Memory B cell (primary cell): ENCODE measurements at places on chromosomes 1 and 21.

DNA sequence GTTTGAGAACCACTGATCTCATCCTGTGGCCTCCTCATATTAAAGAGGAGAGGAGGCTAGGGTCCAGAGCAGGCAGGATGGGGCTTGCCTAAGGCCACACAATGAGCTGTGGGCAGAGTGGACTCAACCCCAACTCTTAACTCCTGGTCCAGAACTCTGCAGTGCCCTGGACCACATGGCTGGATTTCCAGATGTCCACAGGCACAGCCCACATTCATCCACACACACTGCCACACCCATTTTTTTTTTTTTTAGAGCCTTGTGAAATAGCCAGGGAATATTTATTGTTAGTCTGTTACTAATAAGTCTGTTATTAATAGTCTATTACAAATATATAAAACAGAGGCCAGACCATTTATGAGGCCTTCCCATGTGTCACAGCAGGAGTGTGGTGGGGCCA is 192.2 kb downstream of the TRABD2B start:
- H3K4me3 ChIP-seq = no peak overlapping the region
- H3K27ac ChIP-seq = no peak overlapping the region
- H3K36me3 ChIP-seq = no peaks in the 10 kb centered on the region
- H3K4me1 ChIP-seq = peaks cover 2% of the 10 kb centered on the region
- no peak for DNase-seq

DNA sequence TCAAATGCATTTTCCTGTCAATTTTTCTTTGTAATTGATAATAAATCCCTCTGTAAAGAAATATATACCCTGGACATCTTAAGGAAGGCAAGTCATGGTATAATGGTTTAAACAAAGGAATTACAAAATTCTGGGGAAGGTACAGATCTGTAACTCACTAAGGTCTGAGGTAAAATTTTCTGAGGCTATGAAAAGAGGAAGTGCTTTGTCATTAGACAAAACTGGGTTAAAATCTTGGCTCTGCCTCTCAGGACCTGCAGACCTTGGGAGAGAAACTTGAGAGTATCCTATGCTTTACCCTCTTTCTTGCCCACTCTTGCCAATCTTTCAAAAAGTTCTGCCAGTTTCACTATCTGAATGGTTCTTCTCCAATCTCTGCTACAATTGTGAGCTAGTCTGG is 26.8 kb upstream of the BEND5 start:
- no peak for DNase-seq
- peaks cover 20% of the 10 kb centered on the region for H3K4me1 ChIP-seq
- H3K4me3 ChIP-seq = no peak overlapping the region
- no peaks in the 10 kb centered on the region for H3K27me3 ChIP-seq

GRCh38 chr1:183991756-183992155 is 45.8 kb downstream of the COLGALT2 start:
- no peak overlapping the region for H3K4me3 ChIP-seq
- no peak overlapping the region for H3K27ac ChIP-seq
- H3K36me3 ChIP-seq = no peaks in the 10 kb centered on the region
- H3K27me3 ChIP-seq = peaks cover 3% of the 10 kb centered on the region
- DNase-seq = no peak

DNA sequence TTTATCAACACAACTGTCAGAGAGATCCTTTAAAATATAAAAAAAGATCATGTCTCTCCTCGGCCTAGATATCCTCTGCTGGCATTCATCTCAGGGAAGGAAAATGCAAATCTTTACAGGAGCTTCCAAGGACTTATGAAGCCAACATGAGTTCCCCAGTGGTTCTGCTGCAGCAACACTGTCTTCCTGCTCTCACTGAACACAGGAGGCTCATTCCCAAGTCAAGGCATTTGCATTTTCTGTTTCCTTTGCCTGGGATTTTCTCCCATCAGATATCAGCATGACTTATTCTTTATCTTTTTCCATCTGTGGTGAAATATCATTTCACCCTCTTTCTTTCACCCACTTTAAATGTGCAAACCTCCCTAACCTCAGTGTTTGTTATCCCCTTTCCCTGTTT is 513.8 kb upstream of the ZP4 start:
- H3K4me1 ChIP-seq = no peaks in the 10 kb centered on the region
- H3K27ac ChIP-seq = no peak overlapping the region
- H3K27me3 ChIP-seq = no peaks in the 10 kb centered on the region
- no peak overlapping the region for H3K4me3 ChIP-seq
- H3K36me3 ChIP-seq = no peaks in the 10 kb centered on the region
- DNase-seq = no peak

DNA sequence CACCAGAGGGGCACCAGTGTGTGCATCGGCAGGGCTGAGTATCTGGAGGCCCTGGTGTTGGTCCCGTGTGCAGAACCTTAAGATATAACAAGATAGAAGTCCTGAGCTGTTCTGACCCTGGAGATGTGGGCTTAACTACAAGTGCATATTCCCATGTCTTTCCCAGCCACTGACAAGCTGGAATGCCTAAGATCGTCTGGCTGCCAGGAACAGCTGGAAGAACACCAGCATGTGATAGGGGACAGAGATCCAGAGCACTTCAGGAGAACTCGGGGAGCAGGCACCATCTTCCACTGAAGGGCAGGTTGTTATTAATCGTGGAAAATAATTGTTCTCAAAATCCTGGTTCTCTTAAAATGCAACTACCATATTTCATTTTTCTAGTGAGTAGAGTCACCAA is 419.9 kb upstream of the RUNX1 start:
- H3K27me3 ChIP-seq = peaks cover 6% of the 10 kb centered on the region
- H3K4me1 ChIP-seq = no peaks in the 10 kb centered on the region
- no peak overlapping the region for H3K27ac ChIP-seq
- DNase-seq = no peak
- H3K4me3 ChIP-seq = no peak overlapping the region
- no peaks in the 10 kb centered on the region for H3K36me3 ChIP-seq

- H3K36me3 ChIP-seq = no peaks in the 10 kb centered on the region
- no peak overlapping the region for H3K27ac ChIP-seq
- H3K4me1 ChIP-seq = peaks cover 3% of the 10 kb centered on the region
- H3K4me3 ChIP-seq = no peak overlapping the region
- peak; percentile 73 for DNase-seq
- peaks cover 5% of the 10 kb centered on the region for H3K27me3 ChIP-seq
Measured at GRCh38 chr1:183655562-183656075, 2.5 kb upstream of the APOBEC4 start.

DNA sequence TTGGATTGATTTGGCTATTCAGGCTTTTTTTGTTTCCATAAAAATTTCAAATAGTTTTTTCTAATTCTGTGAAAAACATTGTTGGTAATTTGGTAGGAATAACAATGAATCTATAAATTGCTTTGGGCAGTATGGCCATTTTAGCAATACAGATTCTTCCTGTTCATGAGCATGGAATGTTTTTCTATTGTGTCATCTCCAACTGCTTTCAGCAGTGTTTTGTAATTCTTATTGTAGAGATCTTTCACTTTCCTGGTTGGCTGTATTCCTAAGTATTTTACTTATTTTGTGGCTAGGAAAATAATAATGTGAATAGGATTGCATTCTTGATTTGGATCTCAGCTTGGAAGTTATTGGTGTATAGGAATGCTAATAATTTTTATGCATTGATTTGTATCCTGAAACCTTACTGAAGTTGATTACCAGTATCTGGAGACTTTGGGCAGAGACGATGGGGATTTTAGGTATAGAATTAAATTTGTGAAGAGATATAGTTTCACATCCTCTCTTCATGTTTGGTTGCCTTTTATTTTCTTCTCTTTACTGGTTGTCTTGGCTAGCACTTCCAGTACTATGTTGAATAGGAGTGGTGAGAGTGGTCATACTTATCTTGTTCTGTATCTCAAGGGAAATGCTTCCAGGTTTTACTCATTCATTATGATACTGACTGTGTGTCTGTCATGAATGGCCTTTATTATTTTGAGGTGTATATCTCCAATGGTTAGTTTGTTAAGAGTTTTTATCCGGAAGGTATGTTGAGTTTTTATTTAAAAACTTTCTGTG is 57.3 kb downstream of the DRAM2 start:
- H3K27me3 ChIP-seq = no peaks in the 10 kb centered on the region
- H3K4me3 ChIP-seq = no peak overlapping the region
- H3K4me1 ChIP-seq = peaks cover 18% of the 10 kb centered on the region
- peaks cover 2% of the 10 kb centered on the region for H3K36me3 ChIP-seq
- H3K27ac ChIP-seq = peak overlapping the region; percentile 14

DNA sequence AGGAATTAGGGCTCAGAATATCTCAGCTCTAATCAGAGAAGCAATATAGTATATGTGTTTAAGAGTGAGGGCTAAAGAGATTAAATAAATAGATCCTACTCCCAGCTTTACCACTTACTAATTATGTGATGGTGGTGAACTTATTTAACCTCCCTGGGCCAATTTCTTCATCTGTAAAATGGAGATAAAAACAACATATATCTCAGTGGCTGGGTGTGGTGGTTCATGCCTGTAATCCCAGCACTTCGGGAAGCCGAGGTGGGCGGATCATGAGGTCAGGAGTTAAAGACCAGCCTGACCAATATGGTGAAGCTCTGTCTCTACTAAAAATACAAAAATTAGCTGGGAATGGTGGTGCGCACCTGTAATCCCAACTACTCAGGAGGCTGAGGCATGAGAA is 135.2 kb downstream of the SLC44A5 start:
- no peaks in the 10 kb centered on the region for H3K4me1 ChIP-seq
- no peak overlapping the region for H3K4me3 ChIP-seq
- H3K36me3 ChIP-seq = no peaks in the 10 kb centered on the region

GRCh38 chr1:214380986-214381695 is 100.2 kb downstream of the SMYD2 start:
- no peak for DNase-seq
- H3K36me3 ChIP-seq = no peaks in the 10 kb centered on the region
- H3K4me1 ChIP-seq = no peaks in the 10 kb centered on the region
- H3K27me3 ChIP-seq = peaks cover 2% of the 10 kb centered on the region
- no peak overlapping the region for H3K27ac ChIP-seq
